ENCODE measurements at places on chromosomes 13 and 19. TPM values are rescaled to one million over a fixed set of nuclear protein-coding genes. Genes with fewer than 3 reads are reported as not detected.

DNA sequence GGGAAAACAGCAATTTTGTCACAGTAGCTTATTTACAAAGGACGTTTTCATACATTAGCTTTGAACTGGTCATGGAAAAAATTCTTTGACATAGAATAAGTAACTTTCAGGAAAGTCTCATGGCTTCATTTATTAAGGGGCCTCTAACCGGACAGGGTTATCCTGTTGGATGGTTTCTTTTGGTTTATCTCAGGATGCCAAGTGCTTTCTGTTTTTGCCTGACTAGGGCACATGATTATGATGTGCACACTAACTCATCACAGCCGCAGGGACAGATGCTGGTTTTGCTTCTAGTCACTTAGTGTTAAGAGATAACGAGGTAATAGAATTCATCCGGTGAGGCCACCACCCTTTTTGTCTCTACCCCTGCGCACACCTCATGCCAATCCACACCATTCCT is 53.0 kb downstream of the TGDS start:
- no peaks in the 10 kb centered on the region for H3K36me3 ChIP-seq
- DNase-seq = no peak
- no peak overlapping the region for H3K27ac ChIP-seq
- H3K4me3 ChIP-seq = no peak overlapping the region
- no peaks in the 10 kb centered on the region for H3K27me3 ChIP-seq
- H3K4me1 ChIP-seq = no peaks in the 10 kb centered on the region

GRCh38 chr13:50459658-50460057 is 383.8 kb downstream of the DLEU7 start:
- H3K36me3 ChIP-seq = no peaks in the 10 kb centered on the region
- no peak for DNase-seq
- H3K4me3 ChIP-seq = no peak overlapping the region
- no peak overlapping the region for H3K27ac ChIP-seq

- peak; percentile 95 for DNase-seq
- H3K36me3 ChIP-seq = no peaks in the 10 kb centered on the region
- peak overlapping the region; percentile 14 for H3K4me3 ChIP-seq
- H3K27ac ChIP-seq = no peak overlapping the region
- no peaks in the 10 kb centered on the region for H3K4me1 ChIP-seq
Measured at GRCh38 chr19:48415395-48415794, 21.9 kb downstream of the GRIN2D start.

- no peak for DNase-seq
- peak within 1 kb of the TSS; percentile 6 for H3K27ac ChIP-seq
- no peaks in the 10 kb centered on the region for H3K36me3 ChIP-seq
Measured at GRCh38 chr19:41876847-41877832, at the start of gene CD79A. CD79A (plus strand) TSS chr19:41877279; CDS start chr19:41877305, 26 bp downstream.

GRCh38 chr19:17079710-17080439 is 4.3 kb downstream of the MYO9B start:
- H3K36me3 ChIP-seq = no peaks in the 10 kb centered on the region
- H3K4me3 ChIP-seq = peak overlapping the region; percentile 7
- peaks cover 6% of the 10 kb centered on the region for H3K4me1 ChIP-seq
- H3K27me3 ChIP-seq = no peaks in the 10 kb centered on the region

DNA sequence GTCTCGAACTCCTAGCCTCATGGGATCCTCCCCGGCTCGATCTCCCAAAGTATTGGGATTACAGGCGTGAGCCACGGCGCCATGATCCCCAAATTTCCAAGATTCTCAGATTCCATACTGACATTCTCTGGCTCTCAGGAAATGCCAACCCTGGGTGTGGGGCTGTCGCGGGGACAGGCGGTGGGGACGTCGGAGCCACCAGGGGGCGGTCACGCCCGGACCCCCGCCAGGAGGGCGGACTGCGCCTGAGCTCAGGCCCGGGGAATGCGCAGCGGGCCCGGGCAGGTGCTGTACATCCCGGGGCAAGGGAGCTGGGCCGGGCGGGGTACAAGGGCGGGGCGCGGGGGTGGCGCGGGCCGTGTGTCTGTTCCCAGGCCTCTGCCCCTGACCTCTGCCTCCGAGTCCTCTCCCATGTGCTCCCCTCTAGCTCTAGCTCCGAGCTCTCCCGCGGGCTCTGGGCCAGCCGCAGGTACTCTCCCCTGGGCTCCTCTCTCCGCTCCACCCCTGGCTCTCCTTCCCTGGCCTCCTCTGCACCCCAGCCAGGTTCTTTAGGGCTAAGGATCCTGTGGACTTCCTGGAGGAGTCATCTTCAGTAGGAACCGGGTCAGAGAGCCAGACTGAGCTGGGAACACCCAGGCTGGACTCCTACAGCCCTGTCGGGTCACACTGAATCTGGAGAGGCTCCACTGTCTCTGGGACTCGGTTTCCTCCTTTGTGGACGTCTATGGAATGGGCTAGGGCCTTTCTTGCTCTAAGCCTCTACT is 2.4 kb downstream of the PPP1R13L start:
- no peak overlapping the region for H3K4me3 ChIP-seq
- peaks cover 23% of the 10 kb centered on the region for H3K4me1 ChIP-seq
- no peaks in the 10 kb centered on the region for H3K27me3 ChIP-seq
- H3K36me3 ChIP-seq = no peaks in the 10 kb centered on the region

GRCh38 chr19:16457195-16457953 is 14.4 kb downstream of the EPS15L1 start:
- no peak overlapping the region for H3K4me3 ChIP-seq

DNA sequence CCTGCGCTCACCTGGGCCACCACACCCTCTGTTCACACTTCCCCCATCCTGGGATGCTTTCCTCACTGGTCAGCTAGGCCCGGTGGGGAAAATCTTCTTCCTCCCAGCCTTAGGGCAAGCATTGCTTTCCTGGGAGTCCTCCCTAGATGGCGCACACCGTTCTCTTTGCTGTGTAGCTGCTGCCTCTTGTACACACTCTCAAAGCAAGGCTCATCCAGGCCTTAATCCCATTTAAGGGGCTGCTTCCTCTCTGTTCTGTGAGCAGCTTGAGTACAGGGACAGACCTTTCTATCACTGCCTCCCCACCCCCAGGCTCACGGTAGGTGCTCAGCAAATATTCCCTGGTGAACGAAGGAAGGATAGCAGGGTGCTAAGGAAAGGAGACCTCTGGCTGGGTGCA is 11.1 kb downstream of the SLC7A10 start:
- H3K4me1 ChIP-seq = no peaks in the 10 kb centered on the region
- no peak for DNase-seq
- H3K36me3 ChIP-seq = no peaks in the 10 kb centered on the region

DNA sequence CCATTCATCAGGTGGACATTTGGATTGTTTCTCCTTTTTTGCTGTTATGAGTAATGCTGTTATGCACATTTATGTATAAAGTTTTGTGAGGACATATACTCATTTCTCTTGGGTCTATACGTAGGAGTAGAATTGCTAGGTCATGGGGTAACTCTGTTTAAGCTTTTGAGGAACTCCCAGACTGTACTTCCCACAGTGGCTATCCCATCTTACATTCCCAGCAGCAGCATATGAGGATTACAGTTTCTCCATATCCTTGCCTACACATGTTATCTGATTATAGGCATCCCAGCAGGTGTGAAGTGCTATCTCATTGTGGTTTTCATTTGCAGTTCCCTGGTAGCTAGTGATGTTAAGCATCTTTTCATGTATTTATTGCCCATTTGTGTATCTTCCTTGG is 5.9 kb downstream of the ZSCAN22 start:
- no peak overlapping the region for H3K4me3 ChIP-seq
- H3K4me1 ChIP-seq = peaks cover 9% of the 10 kb centered on the region
- no peaks in the 10 kb centered on the region for H3K36me3 ChIP-seq
- DNase-seq = no peak

Gene SAMD1
- total RNA-seq = 52.9 TPM

GRCh38 chr13:101838323-101838722 is 385.8 kb downstream of the ITGBL1 start:
- H3K4me1 ChIP-seq = no peaks in the 10 kb centered on the region
- no peaks in the 10 kb centered on the region for H3K27me3 ChIP-seq
- H3K4me3 ChIP-seq = no peak overlapping the region
- no peaks in the 10 kb centered on the region for H3K36me3 ChIP-seq
- DNase-seq = no peak
- H3K27ac ChIP-seq = no peak overlapping the region

Gene EPSTI1
- 16.8 TPM for total RNA-seq

Gene ITGBL1
- total RNA-seq = 0.25 TPM

- no peak for DNase-seq
- no peaks in the 10 kb centered on the region for H3K36me3 ChIP-seq
- no peak overlapping the region for H3K27ac ChIP-seq
- H3K4me1 ChIP-seq = no peaks in the 10 kb centered on the region
- H3K4me3 ChIP-seq = no peak overlapping the region
Measured at GRCh38 chr19:41813911-41814310, 17.5 kb downstream of the CEACAM3 start.

GRCh38 chr19:10552510-10553053 is 8.9 kb downstream of the ATG4D start:
- H3K4me1 ChIP-seq = peaks cover 5% of the 10 kb centered on the region
- no peaks in the 10 kb centered on the region for H3K27me3 ChIP-seq
- peak overlapping the region; percentile 17 for H3K27ac ChIP-seq

GRCh38 chr13:28528848-28529247 is 33.9 kb upstream of the FLT1 start:
- H3K36me3 ChIP-seq = no peaks in the 10 kb centered on the region
- H3K4me1 ChIP-seq = no peaks in the 10 kb centered on the region
- no peak overlapping the region for H3K27ac ChIP-seq
- H3K4me3 ChIP-seq = no peak overlapping the region
- peaks cover 9% of the 10 kb centered on the region for H3K27me3 ChIP-seq

GRCh38 chr13:34294483-34295129 is 476.7 kb downstream of the RFC3 start:
- H3K4me3 ChIP-seq = no peak overlapping the region
- H3K36me3 ChIP-seq = no peaks in the 10 kb centered on the region
- no peaks in the 10 kb centered on the region for H3K27me3 ChIP-seq
- no peak overlapping the region for H3K27ac ChIP-seq

Gene ATP4A
- not detected for total RNA-seq

GRCh38 chr19:55467236-55468053 is 2.9 kb upstream of the C19orf85 start:
- no peaks in the 10 kb centered on the region for H3K4me1 ChIP-seq
- H3K36me3 ChIP-seq = no peaks in the 10 kb centered on the region
- H3K4me3 ChIP-seq = no peak overlapping the region
- peak; percentile 62 for DNase-seq
- no peaks in the 10 kb centered on the region for H3K27me3 ChIP-seq

DNA sequence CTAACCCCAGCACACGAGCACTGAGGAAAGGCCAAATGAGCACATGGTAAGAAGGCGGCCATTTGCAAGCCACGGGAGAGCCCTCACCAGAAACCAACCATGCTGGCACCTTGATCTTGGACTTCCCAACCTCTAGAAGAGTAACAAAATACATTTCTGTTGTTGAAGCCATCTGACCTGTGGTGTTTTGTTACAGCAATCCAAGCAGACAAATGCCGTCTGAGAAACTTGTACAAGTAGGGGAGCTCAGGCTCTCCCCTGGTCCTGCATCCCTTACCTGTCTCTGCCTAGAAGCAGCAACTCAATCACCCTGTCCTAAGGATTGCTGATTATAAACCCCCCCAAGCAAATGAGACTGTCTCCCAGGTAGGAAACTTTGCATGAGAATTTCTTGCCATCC is 255.0 kb upstream of the MAB21L1 start:
- H3K27ac ChIP-seq = no peak overlapping the region
- no peaks in the 10 kb centered on the region for H3K36me3 ChIP-seq
- DNase-seq = no peak
- H3K27me3 ChIP-seq = no peaks in the 10 kb centered on the region
- no peak overlapping the region for H3K4me3 ChIP-seq
- H3K4me1 ChIP-seq = no peaks in the 10 kb centered on the region

- H3K27me3 ChIP-seq = no peaks in the 10 kb centered on the region
- no peak overlapping the region for H3K4me3 ChIP-seq
- H3K36me3 ChIP-seq = no peaks in the 10 kb centered on the region
- no peak overlapping the region for H3K27ac ChIP-seq
Measured at GRCh38 chr19:39850892-39851291, 4.7 kb upstream of the FBL start.

DNA sequence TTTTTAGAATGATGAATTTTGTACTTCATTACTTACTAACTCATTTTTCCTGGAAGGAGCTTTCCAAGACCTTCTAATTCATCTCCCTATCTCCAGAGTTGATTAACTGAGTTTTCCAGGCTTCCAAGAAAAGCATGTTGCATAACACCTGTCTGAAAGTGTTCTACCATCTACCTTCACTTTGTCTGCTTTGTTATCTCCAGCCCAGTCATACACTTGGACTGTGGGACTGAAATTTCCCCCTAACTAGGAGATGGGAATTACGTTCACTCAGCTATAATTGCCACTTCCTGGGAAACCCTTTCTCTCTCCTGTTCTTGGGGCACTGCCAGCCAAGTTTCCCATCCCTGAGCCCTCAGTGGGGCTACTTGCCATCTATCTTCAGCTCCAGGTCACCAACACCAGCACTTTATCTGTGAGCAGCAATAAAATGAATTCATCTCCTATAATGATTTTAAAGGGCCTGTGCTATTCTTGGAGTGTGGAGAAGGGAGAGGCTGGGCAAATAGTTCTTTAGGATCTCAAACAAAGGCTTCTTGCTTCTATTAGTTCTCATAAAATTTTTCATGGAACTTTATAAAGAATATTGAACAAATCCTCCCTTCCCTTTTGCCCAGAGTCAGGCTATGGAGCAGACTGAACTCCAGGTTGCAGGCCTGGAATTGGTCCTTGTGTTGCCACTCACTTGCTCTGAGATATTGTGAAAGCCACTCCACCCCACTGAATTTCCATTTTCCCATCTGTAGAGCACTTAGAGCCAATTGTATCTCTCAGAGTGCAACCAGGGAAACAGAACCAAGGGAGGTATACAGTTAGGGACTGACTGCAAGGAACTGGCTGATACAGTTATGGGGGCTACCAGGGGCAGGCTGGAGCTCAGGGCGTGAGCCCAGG is 17.8 kb upstream of the ATP12A start:
- peak overlapping the region; percentile 79 for H3K27ac ChIP-seq
- H3K4me1 ChIP-seq = no peaks in the 10 kb centered on the region
- H3K36me3 ChIP-seq = no peaks in the 10 kb centered on the region
- no peak overlapping the region for H3K4me3 ChIP-seq
- DNase-seq = peak; percentile 74

Gene PSG6
- not detected for total RNA-seq

Gene FPR2
- 1.1 TPM for total RNA-seq

Gene IQCN
- 1.7 TPM for total RNA-seq

DNA sequence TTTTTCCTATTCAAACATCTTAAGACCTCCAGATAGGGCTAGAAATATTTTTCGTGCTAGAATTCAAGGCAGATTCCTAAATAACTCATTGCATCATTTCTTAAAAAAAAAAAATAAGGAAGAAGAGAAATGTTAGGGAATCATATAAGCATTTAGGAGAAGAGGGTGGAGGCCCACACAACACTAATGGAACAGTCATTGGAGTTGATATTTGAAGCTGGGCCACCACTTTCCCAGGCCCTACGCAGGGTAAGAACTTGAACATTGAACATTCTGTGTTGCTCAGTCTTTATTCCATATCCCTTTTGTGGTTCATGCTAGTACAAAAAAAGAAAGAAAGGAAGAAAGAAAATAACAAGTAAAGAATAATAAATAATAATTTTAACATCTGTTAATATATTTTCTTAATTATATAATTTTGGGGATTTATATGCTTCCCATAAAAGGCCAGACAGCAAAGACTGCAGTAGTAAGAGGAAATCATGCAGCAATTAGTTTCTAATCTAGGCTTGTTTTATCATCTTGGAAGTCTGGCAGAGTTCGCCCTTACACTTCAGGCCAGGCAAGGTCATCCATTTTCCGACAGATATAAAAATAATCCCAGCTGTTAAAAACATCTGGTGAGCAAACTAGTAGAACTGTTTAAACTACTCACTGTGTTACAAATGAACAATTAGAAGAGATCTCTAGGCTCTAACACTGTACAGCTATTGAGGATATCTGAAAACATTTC is 127.7 kb downstream of the FRY start:
- DNase-seq = no peak
- H3K27me3 ChIP-seq = no peaks in the 10 kb centered on the region
- H3K4me3 ChIP-seq = no peak overlapping the region
- no peak overlapping the region for H3K27ac ChIP-seq
- no peaks in the 10 kb centered on the region for H3K4me1 ChIP-seq

- no peak overlapping the region for H3K4me3 ChIP-seq
- DNase-seq = no peak
- no peak overlapping the region for H3K27ac ChIP-seq
Measured at GRCh38 chr13:24675806-24676570, 4.2 kb upstream of the ATP12A start.
